ENCODE measurements at places on chromosomes 11 and 22. TPM values are rescaled to one million over a fixed set of nuclear protein-coding genes. Genes with fewer than 3 reads are reported as not detected.

- DNase-seq, result no peak
These were observed 38.7 kb upstream of the LINC01488 start for GRCh38 chr11:69442807-69443137.

DNA sequence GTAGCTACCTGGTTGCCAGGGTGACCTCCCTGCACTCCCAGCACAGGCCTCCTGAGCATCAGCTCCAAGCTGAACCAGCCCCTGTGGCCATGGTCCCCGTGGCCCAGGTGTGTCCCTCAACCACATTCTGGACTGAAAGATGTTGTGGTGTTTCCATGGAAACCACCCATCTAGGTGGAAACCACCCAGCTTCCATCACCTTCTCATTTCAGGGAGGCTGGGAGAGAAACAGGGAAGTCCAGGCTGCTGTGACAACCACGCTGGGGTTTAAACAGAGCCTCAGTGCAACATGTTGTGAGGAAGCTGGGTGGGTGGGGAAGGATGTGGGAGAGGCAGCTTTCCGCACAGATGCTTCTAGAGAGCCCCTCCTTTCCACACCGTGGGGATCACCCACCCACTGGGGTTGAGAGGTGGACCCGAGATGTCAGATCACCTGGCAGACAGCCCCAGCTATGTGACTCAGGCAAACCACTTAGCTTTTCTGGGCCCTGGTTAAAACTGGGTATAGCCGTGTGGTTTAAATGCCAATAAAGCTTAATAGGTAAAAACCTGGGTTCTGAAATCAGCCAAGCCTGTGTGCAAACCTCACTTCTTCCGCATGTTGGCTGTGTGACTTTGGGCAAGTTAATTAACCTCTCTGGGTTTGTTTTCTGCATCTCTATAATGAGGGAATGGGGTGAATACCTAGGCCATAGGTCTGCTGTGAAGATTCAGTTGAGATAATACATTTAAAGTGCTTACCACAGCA, 46.4 kb downstream of the CD82 start:
- DNase-seq, result no peak

Gene GGT5
- total RNA-seq, result 4.2 TPM

DNA sequence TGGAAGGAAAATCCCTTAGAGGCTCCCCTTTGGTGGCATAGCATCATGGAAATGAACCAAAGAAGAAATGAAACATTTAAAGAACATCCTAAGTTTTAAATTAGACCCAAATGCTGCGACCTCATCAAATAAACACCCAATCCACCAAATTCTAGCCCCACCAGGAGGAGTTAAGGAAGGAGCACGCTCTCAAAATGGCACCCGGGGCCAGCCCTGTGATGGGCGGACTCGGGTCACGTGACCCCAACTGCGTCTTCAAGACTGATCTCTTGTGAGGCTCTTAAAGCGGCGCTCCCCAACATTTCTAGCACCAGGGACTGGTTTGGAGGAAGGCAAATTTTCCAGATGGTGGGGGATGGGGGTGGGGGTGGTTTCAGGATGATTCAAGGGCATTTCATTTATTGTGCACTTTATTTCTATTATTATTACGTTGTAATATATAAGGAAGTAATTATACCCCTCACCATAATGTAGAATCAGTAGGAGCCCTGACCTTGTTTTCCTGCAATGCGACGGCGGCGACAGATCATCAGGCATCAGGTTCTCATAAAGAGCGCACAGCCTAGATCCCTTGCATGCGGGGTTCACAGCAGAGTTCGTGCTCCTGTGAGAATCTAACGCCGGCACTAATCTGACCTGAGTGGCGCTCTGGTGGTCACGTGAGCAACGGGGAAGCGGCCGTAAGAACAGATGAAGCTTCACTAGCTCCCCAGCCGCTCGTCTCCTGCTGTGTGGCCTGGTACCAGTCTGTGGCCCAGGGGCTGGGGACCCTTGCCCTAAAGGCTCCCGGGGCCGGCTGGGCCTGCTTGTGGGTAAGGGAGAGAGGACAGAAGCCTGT, 90.6 kb upstream of the SLC22A12 start:
- no peak for DNase-seq

Measured in kidney epithelial cell (primary cell).